ENCODE measurements at places on chromosomes 11 and 22.

GRCh38 chr22:19998991-19999820, 17.4 kb downstream of the ARVCF start:
- no peak for DNase-seq

DNA sequence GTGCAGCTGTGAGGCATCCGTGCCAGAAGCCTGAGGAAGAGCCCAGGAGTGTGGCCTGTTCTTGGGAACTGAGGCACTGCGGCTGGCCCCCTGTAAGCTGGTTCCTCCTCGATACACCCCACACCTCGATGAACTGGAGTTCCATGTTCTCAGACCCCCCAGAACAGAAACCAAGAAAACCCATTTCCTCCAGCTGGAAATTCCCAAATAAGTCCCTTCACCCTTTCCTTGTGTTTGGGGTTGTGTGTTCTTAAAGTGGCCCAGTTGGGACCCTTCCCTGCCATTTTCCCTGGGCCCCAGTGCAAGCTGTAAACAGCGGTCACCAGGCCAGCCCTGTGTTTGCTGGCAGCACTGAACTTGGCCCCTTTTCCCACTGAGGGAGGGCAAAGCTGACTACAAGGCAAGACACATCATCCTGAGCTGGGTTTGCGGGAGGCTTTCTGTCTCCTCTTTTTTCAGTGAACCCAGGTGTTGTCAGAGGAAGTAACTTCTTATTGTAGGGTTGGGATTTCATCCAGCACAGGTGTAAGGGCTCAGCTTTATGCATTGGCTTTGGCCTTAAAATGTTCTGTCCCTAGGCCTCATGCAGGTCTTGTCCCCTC, 60.1 kb upstream of the MPEG1 start:
- DNase-seq = no peak

DNA sequence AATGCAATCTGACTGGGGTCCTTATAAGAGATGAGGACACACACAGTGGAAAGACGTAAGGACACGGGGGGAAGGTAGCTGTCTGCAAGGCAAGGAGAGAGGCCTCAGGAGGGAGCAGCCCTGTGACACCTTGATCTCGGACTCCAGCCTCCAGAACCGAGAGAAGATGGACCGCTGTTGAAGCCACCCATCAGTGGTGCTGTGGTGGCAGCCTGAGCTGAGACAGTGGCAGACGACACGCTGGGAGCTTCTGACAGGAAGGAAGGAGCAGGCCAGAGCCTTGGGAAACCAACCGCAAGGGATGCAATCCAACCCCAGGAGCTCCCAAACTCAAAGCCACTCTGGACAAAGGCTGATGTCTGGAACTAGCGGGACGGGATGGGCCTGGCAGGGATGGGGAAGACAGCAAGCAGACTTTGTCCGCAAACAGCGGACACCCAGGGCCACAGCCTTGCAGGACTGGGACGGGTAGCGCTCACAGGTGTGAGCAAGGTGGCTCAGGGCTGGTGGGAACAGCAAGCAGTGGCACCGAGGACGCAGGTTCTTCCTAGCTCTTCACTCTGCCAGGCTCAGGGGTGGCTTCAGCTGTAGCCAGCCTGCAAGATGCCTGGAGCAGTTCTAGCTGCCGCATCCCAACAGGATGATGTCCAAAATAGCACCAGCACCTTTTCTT, 10.9 kb downstream of the LTO1 start:
- DNase-seq = no peak

DNA sequence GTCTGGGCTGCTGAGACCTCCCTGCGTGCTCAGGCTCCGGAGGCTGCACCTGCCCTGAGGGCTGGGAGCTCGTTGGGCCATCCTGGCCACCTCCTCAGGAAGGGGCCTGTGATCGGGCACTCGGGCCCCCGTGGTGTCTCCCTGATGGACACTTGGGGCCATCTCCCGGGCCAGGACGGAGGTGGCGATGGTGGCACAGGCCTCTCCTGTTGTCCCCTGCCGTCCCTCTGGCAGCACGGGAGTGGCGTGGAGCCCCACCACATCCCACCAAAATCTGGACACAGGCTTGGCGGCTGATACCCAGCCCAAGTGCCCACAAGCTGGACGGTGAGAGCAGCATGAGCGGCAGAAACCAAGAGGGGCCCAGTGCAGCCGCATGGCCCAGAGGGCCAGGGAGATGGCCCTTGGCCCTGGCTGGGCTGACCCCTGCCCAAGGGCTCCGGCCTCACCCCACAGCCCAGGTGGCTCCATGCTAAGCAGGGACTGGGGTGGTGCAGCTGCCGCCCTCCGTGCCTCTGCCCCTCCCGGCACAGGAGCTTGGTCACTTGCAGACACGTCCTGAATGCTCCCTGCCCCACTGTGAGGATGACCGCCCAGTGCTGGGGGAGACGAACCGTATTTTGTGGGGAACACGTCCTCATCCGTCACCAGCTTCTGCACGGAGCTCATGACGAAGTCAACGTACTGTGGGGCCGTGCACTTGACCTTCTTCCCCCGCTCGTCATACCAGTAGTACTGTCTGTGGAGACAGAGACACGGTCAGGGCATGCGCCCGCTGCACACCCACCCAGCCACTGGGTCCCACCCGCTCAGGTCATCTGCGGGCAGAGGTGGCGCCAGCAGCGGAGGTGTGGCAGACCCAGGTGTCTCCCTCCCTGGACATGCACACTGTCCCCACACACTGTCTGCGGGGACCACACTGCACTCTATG, 15.6 kb downstream of the MOB2 start:
- DNase-seq = no peak

DNA sequence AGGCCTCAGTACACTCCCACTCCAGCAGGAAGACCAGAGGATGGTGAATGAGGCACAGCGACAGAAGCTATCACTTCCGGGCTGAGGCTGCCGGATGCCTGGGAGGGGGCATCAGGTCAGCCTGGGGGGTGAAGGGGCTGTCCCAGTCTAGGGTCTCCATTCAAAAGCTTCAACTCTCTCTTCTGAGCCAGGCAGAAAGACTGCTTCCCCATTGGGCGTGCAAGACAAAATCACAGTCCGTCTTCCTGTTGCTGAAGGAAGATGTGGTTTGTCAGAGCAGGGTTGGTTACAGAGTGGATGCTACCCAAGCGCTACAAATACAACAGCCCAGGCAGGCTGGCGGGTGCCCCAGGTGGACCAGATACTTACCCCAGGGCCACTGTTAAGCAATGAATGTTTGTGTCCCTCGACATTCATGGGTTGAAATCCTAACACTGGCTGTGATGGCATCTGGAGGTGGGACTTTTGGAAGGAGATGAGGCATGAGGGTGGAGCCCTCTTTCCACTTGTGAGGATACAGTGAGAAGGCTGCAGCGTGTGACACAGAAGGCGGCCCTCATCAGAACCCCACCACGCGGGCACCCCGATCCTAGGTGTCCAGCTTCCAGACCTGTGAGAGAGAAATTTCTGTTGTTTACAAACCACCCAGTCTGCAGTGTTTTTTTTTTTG, 12.0 kb downstream of the UPK3A start:
- no peak for DNase-seq

DNA sequence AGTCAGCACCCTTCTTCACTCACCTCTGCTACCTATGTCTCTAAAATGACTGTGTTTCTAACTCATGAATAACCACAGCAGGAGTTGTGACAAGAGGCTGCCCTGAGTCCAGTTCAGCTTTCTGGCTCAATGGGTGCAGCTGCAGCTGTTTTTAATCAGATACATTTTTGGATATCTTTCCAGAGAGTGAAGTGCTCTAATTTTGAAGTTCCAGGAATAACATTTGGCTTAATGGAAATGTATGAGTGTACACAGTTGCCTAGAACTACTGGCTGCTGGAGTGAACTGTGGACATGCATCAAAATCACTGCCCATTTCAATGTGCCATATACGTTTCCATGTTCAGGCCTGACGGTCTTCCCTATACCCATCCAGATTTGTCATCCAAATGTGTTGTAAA, 769.5 kb upstream of the ANO3 start:
- no peak for DNase-seq

DNA sequence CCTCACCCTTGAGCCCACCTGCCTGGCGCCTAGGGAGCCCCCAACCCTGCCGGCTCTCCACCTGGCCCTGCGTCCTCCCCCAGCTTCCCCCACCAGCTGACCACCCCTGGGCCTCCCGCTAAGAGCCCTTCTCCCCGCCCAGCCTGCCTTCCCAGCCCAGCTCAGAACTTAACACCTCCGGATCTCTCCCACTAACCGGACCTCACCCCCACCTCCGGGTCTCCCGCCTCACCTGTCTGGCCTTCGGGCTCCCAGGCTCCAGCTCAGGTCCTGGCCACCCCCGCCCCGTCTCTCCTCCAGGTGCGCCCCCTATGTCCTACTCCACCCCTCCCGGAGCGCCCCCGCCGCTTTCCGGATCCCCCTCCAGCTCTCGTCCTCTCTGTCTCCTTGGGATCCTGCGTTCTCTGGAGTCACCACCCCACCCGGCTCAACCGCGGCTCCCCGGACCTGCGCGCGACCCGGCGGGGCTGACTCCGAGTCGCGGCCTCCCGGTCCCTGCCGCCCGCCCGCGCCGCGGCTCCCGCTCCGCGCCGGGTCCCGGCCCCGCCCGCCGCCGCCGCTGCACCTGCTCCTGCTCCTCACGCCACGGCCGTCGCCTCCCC, at the start of gene KCNJ11:
Gene KCNJ11, minus strand, starts transcription at position 51 of the 602 bp plus-strand sequence. CDS start 568 bp downstream, outside the sequence.
- DNase-seq = no peak

- DNase-seq = no peak
These were observed 445.3 kb downstream of the BRD1 start for GRCh38 chr22:49382451-49382735.

DNA sequence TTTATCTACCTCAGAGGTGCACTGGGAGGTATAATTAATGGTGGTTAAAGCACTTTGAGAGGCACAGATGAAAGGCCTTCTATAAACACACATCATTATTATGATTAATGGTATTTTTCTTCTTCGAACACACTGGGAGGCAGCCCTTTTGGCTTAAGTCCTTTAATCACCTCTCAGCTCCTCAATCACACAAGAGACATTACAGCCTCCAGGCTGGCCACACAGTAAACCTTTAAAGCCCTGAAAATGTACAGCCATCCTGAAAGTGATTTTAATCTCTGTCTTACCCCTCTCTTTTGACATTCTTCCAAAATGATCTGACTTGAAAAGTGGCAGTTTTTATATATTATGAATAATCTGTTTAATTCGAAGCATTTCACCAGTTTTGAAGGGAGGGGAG, 54.3 kb upstream of the VSTM5 start:
- DNase-seq = no peak

GRCh38 chr11:73196576-73196975, 21.5 kb upstream of the P2RY2 start:
- no peak for DNase-seq

DNA sequence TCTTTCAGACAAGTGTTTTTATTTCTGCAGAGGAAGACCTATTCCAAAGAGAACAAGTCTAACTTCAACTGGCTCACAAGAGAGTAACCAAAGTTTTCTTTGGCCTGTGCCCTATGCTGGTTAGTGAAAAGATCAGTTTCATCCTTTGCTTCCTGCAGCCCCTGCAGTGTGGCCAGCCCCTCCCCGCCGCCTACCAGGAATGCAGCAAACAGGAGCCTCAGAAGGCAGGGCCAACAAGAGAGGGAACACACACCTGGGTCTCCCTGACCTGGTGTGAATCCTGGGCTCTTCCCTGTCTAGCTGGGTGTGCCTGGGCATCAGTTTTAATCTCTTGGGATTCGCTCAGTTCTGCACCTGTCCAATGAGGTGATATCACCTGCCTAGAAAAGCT, 21.5 kb upstream of the SCARF2 start:
- no peak for DNase-seq

GRCh38 chr11:118749429-118749828, 41.5 kb downstream of the DDX6 start:
- no peak for DNase-seq

DNA sequence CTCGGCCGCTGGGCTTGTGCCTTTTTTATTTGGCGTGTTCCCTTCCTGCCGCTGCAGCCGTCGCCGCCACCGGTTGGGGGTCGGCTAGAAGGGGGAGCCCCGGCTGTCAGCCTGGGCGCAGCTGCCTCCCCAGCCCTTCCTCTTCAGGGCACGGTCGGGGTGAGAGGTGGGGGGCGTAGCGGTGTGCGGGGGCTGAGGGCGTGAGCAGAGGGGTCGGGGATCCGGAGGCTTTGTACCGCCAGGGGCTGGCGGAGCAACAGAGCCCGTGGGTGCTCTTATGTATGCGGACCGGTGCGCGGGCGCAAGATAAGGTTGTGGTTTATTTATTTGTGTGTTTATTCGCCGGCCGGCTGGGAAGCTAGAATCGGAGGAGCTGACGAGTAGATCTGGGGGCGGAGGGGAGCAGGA, 477 bp downstream of the ZBTB16 start:
- peak; percentile 8 for DNase-seq

DNA sequence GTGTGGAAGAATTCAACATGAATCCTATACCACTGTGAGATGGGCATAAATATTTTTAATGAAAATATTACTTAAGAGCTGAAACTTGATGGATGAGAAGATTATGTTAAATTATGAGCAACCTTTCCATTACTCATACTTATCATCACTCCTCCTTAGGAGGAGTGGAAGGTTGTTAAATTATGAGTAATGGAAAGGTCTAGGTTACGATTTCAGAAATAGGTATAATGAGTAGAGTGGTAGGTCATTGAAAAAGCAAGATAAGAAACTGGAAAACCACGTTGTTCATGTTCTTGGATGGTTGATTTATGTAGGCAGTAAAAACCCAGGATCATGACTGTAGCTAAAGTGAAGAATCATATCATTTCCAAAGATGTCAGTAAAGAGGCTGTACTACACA, 973.2 kb upstream of the RAG2 start:
- no peak for DNase-seq

DNA sequence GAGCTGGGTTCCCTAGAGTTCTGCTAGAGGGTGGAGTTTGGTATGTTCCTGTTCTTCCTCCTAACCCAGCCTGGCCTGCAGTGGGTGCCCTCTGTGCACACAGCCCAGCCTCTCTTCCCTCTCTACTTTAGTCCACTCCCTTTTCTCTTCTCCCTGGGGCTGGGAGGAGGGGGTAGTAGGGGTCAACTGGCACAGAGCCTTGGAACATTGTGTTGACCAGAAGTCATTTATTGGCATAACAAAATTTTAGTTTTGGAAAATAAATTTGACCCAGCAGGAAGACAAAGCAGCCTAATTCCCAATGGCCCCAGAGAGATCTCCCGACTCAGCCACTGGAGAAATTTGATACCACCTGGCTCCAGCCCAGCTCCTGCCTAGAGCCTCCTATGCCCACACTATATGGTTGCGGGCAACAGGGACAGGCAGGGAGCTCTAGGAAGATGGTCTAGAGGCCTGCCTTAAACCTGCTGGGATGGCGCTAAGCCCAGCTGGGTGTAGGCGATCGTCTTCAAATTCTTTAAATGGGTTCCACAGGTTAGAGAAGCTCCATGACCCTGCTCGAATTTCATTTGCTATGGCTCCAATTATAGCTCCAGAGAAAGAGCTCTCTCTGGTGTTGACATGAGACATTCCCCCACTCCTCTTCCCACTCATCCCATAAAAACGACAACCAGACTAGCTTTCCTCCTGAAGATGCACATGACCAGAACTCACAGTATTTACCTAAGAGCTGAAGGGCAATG, 9.9 kb downstream of the PCSK7 start:
- DNase-seq = no peak

- DNase-seq = no peak
These were observed 7.8 kb downstream of the HNRNPUL2 start for GRCh38 chr11:62719302-62719978.

- no peak for DNase-seq
These were observed 617.2 kb upstream of the CHORDC1 start for GRCh38 chr11:90840071-90840470.

GRCh38 chr22:17773606-17774205, 563 bp downstream of the BID start:
- DNase-seq = peak; percentile 63

- DNase-seq = no peak
These were observed 597.4 kb downstream of the SOX6 start for GRCh38 chr11:15758857-15759465.

GRCh38 chr22:35960854-35961253, 67.8 kb downstream of the RBFOX2 start:
- DNase-seq = no peak

GRCh38 chr11:29251738-29252137, 765.1 kb downstream of the KCNA4 start:
- DNase-seq = no peak

Data from ELR (cell line).